ENCODE measurements at places on chromosomes 11 and 22.

DNA sequence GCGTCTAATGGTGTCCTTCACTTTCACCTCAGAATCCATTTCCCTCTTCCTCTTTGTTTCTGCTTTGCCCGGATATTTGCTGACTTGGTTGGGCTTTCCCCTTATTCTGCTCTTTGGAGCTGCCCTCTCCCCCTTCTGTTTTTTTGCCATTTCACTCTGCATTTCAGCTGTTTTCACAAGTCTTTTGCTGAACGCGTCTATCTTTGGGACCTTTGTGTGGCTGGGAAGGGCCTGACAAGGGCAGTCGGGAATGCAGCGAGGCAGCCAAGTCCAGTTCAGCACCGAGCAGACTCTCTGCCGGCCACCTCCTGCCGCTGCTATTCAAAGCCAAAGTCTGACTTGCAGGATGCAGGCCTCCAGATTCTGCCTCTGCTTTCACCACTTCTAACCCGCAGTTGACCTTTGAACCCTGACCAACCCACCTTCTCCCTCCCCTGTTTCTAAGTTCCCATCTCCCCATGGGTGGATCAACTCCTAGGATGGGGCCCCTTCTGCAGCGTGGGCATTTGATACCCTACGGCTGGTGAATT lies 38.2 kb downstream of the FEZ1 start:
- no peak for DNase-seq

DNA sequence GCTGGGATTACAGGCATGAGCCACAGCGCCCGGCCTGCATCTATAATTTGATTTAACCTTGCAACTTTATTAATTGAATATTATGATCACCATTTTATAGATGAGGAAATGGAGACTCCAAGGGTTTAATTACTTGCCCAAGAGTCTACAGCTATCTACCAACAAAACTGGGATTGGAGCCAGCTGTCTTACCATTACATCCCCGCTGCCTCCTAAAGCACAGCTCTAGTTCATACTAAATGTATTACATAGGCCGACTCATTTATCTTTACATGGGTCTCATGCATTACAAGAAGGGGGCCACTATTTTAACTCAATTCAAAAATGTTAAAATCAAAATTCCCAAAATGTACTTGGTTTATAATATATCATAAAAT lies 14.1 kb upstream of the TMA7B start:
- DNase-seq = no peak

DNA sequence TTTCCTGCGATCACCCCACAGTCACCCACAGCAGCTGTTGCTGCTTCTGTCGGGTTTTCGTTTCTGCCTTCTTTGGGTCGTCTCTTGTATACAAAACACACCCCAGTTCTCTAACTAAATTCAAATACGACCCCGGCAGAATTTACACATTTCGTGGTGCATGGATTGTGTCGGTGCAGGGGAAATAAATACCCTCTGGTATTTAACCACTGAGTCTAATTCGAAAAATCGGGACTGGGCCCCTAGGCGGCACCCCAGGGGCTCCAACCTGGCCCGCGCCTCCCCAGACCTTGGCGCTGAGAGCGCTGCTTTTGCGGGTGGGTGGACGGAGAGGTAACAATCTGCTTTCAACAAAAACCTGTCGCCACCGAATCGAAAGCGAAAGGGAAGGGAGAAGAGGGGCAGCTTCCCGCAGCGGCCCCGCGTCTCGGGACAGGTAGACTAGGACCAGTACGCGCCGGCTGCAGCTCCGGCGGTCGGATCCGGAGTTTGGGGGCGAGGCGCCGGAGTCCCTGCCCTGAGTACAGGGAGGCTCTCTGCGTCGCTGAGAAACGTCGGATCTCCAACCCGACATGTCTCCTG lies 4.4 kb downstream of the ALX4 start:
- no peak for DNase-seq

- no peak for DNase-seq
These were observed 213.3 kb downstream of the CADM1 start for GRCh38 chr11:115290893-115291292.

- DNase-seq = no peak
These were observed 720.6 kb upstream of the ANO5 start for GRCh38 chr11:21472261-21472660.

DNA sequence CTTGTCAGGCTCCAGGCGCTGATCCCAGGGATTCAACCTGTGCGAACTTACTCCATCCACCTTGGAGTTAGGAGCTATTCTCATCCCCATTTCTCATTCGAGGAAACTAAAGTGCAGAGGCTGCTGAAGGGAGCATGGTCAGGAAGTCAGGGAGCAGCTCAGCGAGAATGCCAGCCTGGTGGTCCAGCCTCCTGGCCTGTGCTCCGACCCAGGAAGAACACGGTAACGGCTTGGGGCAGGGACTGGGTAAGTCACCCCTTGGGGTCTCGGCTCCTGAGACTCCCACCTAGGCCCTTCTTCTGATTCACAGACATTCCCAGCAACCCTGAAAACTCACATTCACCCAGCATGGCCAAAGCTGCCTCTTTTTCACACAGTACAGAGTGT lies 132.8 kb downstream of the CRYBB2 start:
- DNase-seq = no peak

- no peak for DNase-seq
These were observed 6.8 kb downstream of the KMT2A start for GRCh38 chr11:118442908-118443589.

GRCh38 chr11:122160841-122161590 lies 45.0 kb upstream of the BLID start:
- DNase-seq = no peak

DNA sequence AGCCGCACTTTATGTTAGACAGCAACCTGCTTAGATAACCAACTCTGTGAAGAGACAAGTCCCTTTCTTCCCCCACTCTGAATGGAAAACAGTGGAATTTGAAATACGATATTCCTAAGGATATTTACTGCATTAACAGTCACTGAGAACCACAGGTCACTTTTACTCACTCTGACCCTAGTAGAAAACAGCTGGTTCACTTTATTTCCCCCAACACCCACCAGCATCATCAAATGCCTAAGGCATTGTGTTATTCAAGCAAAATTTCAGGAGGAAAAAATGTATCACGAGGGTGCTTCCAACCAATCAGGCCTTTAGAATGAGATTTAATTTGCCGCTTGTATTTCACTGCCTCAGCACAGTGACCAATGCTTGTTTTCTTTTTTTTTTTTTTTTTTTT lies 1134.1 kb upstream of the CCDC90B start:
- DNase-seq = no peak

GRCh38 chr11:65417702-65418430 lies 4.7 kb upstream of the NEAT1 start:
- DNase-seq = peak; percentile 33

DNA sequence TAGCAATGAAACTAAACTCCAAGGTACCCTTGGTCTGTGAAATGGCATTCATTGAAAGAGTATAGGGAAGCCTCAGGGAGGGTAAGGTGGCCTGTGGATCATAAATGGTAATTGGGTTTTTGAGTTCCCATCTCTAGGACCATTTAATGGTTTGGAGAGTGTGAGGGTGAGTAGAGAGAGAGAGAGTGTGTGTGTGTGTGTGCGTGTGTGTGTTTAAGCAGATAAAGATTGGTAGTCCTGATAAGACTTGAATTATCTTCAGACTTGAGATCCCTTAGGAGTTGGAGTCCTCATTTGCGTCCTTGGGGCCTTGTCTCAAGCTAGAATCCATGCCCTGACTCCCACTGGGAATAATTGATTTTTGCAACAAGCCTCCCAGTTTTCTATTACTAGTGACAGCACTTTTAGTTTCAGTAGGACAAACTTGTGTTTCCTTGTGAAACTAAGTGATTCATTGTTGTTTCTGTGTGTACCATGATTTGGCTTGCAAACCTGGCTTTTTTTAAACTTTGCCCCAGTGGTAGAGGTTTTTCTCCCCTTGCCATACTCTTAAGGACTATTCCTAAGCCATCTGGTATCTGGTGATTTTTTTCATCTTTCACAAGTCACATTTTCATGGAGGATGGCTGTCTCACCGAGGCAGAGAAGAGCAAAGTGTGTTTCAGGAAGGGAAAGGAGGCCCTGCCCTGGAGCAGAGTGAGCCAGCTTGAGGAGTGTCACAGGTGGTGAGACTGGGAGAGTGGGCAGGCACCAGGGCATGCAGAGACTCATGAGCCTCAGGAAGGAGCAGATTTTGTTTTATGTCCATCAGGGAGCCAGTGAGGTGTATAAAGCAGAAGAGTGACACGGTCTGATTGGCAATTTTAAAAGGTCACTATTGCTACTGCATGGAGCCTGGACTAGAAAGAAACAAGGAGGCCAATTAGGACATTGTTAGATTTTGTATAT lies 26.7 kb downstream of the ALKBH3 start:
- no peak for DNase-seq

DNA sequence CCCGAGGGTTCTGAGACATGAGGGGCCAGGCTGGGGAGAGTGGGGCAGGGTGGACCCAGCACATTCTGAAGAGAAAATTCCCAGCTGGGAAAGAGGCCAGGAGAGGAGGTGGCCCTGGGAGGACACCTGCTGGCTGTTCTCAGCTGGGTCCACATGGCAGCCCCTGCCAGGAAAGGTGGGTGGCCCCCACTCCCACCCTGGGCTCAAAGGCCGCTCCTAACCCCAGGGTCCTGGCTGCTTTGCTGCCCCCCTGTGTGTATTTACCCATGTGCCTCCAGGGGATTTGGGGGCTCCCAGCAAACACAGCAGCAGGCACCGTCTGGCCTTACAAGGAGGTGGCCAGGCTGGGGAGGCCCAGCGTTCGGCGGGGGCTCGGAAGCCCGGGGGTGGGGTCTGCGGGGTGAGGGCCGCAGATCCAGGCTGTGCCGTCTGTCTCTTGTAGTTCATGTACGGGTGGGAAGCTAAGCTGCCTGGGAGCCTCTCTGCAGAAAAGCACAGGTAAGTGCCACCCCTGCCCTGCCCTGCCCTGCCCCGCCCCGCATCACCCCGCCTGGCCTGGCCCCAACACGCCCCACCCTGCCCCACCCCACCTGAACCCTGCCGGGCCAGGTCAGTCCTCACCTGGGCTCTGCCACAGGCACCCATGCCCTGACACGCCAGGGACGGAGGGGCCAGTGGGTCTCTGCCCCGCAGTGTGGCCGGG lies 10.6 kb downstream of the MUC5B start:
- DNase-seq = no peak

- no peak for DNase-seq
These were observed 2.4 kb upstream of the ASCC2 start for GRCh38 chr22:29840498-29840897.

GRCh38 chr11:999009-999408 lies 37.5 kb downstream of the MUC6 start:
- no peak for DNase-seq

DNA sequence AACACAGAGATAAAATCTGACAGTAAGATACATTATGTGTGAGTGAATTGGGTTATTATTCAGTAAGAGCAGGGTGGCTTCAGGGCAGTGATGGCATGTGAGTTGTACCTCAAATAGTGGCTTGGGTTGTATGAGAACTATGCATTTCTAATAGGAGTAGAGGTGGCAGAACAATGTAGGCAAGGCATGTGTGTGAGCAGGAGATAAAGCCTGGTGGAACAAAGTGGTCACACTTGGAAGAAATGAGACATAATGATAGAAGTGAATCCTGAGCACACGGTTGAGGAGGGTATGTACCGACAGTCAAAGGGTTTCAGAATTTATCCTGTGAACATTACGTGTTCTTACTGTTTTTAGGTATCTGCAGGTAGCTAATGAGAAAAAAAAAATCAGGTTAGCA lies 159.3 kb downstream of the CASP12 start:
- no peak for DNase-seq

DNA sequence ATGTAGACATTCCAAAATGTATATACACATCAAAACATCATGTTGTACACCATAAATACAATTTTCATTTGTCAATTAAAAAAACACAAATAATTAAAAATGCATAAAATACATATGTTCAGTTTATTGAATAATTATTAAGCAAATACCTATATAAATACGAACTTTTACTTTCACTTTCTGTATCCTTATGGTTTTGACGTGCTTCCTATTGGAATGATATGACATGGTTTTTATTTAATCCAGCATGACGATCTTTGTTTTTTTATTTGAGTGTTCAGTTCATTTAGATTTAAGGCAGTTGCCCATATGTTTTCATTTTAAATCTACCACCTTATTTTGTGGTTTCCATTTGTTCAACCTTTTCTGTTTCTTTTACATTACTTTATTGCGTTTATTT lies 198.3 kb upstream of the PLET1 start:
- DNase-seq = no peak

- peak; percentile 43 for DNase-seq
These were observed 14.0 kb downstream of the USP35 start for GRCh38 chr11:78202733-78203167.

DNA sequence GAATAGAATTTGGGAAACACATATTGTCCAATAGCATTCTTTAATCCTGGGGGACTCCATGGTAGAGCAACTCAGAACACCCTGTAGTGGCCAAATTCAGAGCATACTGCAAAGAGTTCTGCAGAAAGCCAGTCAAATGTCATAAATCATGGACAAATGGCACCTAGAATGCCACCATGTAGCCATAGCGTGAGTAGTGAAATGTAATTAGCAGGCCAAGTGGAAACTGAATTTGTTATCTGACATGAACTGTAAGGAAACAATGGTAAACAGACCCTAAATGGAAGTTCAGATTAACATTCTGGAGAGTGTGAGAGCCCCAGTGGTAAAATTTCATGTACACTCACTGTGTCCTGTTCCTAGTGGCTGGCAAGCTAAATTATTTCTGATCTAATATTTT lies 7.0 kb upstream of the PRSS23 start:
- no peak for DNase-seq

DNA sequence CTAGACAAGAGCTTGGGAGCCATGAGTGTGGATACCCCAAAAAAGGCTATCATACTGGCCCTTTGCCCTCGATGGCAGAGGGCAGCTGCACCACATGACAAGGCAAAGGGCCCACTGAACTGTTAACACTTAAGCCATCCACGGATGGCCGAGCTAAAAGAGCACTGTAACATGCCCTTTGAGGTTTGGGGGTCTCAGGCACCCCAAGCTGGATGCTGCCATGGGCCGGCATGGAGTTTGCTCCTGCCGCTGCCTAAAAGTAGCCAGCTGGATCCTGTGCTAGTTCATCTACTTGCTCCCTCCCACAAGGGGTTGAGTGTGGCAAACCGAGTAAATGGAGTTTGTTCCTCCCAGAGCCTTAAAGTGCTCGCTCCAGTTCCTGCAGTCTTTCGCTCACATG lies 383.2 kb upstream of the LRRC4C start:
- no peak for DNase-seq

GRCh38 chr11:47992959-47993820 lies 12.8 kb downstream of the PTPRJ start:
- no peak for DNase-seq

GRCh38 chr11:63719987-63720386 lies 38.7 kb downstream of the RTN3 start:
- no peak for DNase-seq

- DNase-seq = no peak
These were observed 426 bp downstream of the LZTR1 start for GRCh38 chr22:20982563-20982882.

DNA sequence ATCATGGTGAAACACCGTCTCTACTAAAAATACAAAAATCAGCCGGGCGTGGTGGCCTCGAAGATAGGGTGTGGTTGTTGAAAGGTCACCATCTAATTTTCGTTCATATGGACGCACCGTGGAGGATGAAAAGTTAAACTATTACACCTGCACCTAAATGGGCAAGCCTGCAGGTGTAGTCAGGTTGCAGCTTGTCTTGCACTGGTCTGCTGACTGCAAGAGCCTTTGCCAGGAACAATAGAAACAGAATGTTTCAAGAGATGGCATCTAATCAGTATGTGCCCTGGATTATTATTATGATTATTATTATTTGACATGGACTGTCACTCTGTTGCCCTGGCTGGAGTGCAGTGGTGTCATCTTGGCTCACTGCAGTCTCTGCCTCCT lies 908 bp downstream of the NADSYN1 start:
- DNase-seq = no peak

Measured in naive thymus-derived CD4-positive, alpha-beta T cell (primary cell).